Left ventricle myocardium superior (tissue), 1 donor: ENCODE measurements at places on chromosomes 2 and 18. TPM values are rescaled to one million over a fixed set of nuclear protein-coding genes. Genes with fewer than 3 reads are reported as not detected.

- DNase-seq = no peak
These were observed 18.1 kb downstream of the SMAD2 start for GRCh38 chr18:47912343-47912742.

TM4SF20 gene
- not detected for total RNA-seq

FAM110C gene
- 5.2 TPM for total RNA-seq

MYL1 gene
- total RNA-seq = not detected

GPR35 gene
- total RNA-seq = 2.1 TPM

SOCS6 gene
- total RNA-seq = 23.2 TPM

NGEF gene
- not detected for total RNA-seq

FAM161A gene
- total RNA-seq = 0.89 TPM

GRCh38 chr2:40474306-40474705 lies 22.4 kb upstream of the SLC8A1 start:
- no peak for DNase-seq

- DNase-seq = no peak
These were observed 60.6 kb downstream of the PTPN4 start for GRCh38 chr2:119820275-119820674.
